Esophagus muscularis mucosa (tissue), 4 donors: ENCODE measurements at places on chromosomes 13 and 19. TPM values are rescaled to one million over a fixed set of nuclear protein-coding genes. Genes with fewer than 3 reads are reported as not detected.

The RETN gene
- 1.3 TPM for total RNA-seq

The PRR22 gene
- 1.2 TPM for total RNA-seq

The SHISA7 gene
- total RNA-seq = not detected

The FAM216B gene
- total RNA-seq = not detected

The CEACAM4 gene
- 0.46 TPM for total RNA-seq

The PLK5 gene
- total RNA-seq = not detected

The TIMM29 gene
- total RNA-seq = 32.6 TPM

The TNNT1 gene
- not detected for total RNA-seq

The CCL25 gene
- total RNA-seq = not detected

The RGCC gene
- 57.5 TPM for total RNA-seq

The SPTBN4 gene
- 2.1 TPM for total RNA-seq

The PRR12 gene
- total RNA-seq = 15.4 TPM

The ERCC2 gene
- 7.9 TPM for total RNA-seq

The FBXW9 gene
- total RNA-seq = 7.1 TPM

The PTPRH gene
- total RNA-seq = 0.52 TPM
